Naive thymus-derived CD4-positive, alpha-beta T cell (primary cell): ENCODE measurements at places on chromosomes 3 and 15. TPM values are rescaled to one million over a fixed set of nuclear protein-coding genes. Genes with fewer than 3 reads are reported as not detected.

The MEIS2 gene
- not detected for polyA plus RNA-seq

The GOLGA6L10 gene
- 0.62 TPM for polyA plus RNA-seq

The FOXB1 gene
- not detected for polyA plus RNA-seq

The C15orf61 gene
- 6.1 TPM for polyA plus RNA-seq

GRCh38 chr15:45157974-45158373, 28.2 kb downstream of the DUOX1 start:
- H3K4me3 ChIP-seq: no peak overlapping the region
- no peaks in the 10 kb centered on the region for H3K27me3 ChIP-seq
- H3K4me1 ChIP-seq: no peaks in the 10 kb centered on the region
- H3K27ac ChIP-seq: no peak overlapping the region

- DNase-seq: no peak
- H3K27ac ChIP-seq: no peak overlapping the region
- no peaks in the 10 kb centered on the region for H3K27me3 ChIP-seq
- H3K4me1 ChIP-seq: no peaks in the 10 kb centered on the region
Observed at GRCh38 chr15:61906961-61907752, 153.1 kb downstream of the VPS13C start.

DNA sequence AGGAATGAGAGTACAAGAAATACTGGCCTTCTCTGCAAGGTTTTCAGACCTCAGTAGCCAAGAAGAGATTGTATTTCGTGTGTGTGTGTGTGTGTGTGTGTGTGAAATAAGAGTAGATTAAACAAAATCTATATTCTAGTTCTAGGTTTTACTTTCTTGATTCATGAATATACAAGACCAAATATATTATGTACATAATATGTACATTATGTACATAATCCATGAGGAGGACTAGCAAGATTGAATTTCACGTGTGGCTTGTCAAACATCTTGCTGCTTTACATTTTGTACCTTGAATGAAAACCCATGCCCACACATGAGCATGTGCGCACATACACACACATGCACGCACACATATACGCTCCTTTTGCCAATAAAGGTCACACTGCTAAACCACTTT, 18.2 kb upstream of the STT3B start:
- H3K4me3 ChIP-seq: no peak overlapping the region
- peaks cover under 1% of the 10 kb centered on the region for H3K4me1 ChIP-seq
- H3K36me3 ChIP-seq: no peaks in the 10 kb centered on the region

- H3K4me1 ChIP-seq: no peaks in the 10 kb centered on the region
- no peak overlapping the region for H3K4me3 ChIP-seq
- no peak for DNase-seq
- H3K36me3 ChIP-seq: no peaks in the 10 kb centered on the region
Observed at GRCh38 chr3:176514297-176514696, 683.0 kb downstream of the TBL1XR1 start.

GRCh38 chr15:83436513-83437158, 10.5 kb upstream of the SH3GL3 start:
- no peak overlapping the region for H3K27ac ChIP-seq
- H3K4me3 ChIP-seq: no peak overlapping the region

DNA sequence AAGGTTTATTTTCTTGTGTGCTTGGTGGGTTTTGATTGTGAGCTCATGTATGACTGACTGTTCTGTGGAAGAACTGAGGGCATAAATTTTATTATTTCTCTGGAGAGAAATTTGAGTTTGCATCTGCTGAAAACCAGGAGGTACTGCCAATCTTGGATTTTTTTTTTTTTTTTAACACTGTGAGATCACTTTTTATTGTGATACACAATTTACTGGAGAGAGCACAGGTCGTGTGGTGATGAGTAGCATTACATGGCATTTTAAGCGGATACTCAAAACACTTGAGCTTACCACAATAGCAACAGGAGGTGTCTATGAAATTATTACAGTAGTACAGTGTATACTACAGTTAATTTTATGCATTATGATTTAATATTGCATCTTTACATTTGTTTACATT, 237.4 kb downstream of the MFSD1 start:
- no peaks in the 10 kb centered on the region for H3K36me3 ChIP-seq
- DNase-seq: no peak
- H3K27me3 ChIP-seq: no peaks in the 10 kb centered on the region

DNA sequence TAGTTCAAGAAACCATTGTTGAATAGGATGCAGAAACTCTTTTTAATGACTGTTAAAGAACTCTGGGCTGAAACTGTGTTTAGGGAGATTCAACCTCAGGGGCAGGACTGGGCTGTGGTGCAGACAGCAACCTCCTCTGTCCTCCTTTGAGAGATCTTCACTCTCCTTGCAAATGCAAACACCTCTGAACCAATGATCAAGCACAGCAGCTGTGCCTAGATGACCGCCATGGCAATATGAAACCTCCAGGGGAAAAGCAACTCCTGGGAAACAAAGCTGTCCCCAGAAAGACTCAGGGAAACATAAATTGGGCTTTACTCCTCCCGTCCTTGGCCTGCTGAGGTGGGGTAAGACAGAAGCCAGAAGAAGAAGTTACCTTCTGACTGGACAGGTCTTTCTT, 52.6 kb downstream of the TBC1D2B start:
- H3K36me3 ChIP-seq: peaks cover 77% of the 10 kb centered on the region
- H3K4me1 ChIP-seq: no peaks in the 10 kb centered on the region
- no peaks in the 10 kb centered on the region for H3K27me3 ChIP-seq
- no peak overlapping the region for H3K4me3 ChIP-seq
- DNase-seq: no peak
- H3K27ac ChIP-seq: no peak overlapping the region

- no peak for DNase-seq
- H3K27ac ChIP-seq: no peak overlapping the region
- no peak overlapping the region for H3K4me3 ChIP-seq
- H3K36me3 ChIP-seq: no peaks in the 10 kb centered on the region
Observed at GRCh38 chr3:131895766-131896165, 139.0 kb downstream of the CPNE4 start.

DNA sequence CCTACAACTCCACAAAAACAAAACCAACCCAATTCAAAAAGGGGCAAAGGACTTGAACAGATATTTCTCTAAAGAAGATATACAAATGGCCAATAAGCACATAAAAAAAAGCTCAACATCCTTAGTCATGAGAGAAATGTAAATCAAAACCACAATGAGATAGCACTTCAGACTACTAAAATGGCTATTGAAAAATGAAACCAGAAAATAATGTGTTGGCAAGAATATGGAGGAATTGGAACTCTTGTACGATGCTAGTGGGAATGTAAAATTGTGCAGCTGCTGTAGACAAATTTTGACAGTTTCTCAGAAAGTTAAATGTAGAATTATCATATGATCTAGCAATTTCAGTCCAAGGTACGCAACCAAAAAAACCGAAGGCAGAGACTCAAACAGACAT, 29.0 kb downstream of the KY start:
- H3K27ac ChIP-seq: no peak overlapping the region
- H3K27me3 ChIP-seq: no peaks in the 10 kb centered on the region
- H3K4me1 ChIP-seq: no peaks in the 10 kb centered on the region
- H3K4me3 ChIP-seq: no peak overlapping the region
- H3K36me3 ChIP-seq: no peaks in the 10 kb centered on the region
